Substantia nigra (tissue), 51 donors: ENCODE measurements at places on chromosomes 2 and 18.

- DNase-seq: no peak
Observed at GRCh38 chr18:45684341-45685115, 39.5 kb upstream of the SLC14A1 start.

DNA sequence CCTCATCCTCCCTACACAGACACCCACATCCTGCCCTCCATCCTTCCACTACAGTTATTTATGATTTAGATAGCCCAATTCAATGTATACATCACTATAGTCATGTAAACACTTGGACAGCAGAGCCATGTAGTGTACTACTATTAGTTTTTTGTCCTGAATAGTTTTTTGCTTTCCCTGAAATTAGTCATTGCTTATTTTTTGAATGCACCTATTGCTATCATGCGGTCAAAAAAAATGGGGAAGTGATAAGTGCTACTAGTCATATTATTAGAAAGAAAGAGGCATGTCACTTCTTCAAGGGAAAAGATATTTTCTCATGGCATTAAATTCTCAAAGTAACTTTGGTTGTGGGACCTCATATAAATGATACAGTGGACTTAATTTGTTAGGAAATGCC, 6.8 kb upstream of the GREB1 start:
- no peak for DNase-seq

DNA sequence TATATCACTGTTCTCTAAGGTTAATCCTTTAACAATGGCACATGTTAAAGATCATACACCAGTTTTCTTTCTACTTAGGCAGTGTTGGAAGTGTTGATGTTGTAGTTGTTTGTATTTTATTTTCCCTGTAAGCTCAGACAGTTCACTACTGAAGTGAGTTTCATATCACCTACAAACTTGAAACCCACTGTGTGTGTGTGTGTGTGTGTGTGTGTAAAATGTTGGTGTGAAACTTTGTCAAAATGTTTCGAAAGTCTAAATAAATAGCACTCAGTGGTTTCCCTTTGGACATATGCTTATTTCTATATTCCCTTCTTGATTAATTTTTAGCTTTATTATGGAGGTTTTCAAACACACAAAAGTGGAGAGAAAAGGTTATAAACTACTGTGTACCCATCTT, 79.8 kb upstream of the CAVIN2 start:
- DNase-seq: no peak

- DNase-seq: no peak
Observed at GRCh38 chr2:136362676-136363390, 244.9 kb upstream of the CXCR4 start.

DNA sequence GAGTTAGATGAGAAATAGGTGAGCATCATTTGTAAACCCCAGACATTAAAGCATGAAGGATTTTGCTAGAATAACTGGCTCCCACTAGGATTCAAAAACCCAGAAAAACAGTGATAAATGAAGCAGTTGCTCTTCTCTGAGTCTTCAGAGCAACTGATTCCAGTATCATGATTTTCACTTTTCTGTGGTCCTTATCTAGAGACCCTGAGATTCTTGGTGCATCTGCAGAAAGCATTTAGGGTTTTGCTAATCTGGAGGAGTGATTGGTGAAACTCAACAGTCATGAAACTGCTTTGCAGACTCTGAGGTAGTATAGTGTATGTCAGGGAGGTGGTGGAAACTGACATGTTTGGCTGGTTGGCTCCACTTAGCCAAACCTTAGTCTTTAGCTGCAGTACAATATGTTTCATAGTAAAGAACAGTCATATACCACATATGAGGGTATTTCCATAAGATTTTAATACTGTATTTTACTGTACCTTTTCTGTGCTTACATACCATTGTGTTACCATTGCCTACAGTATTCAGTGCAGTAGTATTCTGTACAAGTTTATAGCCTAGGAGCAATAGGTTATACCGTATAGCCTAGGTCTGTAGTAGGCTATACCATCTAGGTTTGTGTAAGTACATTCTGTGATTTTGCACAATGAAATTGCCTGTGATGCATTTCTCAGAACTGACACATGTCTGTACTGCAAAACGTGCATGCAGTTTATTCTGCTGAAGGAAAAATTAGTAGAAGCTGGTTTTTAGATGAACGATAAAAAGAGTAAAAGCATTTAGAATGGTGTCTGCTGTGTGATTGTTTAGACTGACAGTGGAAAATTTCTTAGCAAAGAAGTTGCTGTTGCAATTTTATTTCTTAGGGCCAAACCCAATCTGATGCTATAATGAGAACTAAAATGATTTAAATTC, 23.8 kb downstream of the EML4 start:
- no peak for DNase-seq

GRCh38 chr2:186746584-186746983, 52.7 kb downstream of the FAM171B start:
- DNase-seq: no peak

- DNase-seq: no peak
Observed at GRCh38 chr2:200086911-200087310, 131.5 kb downstream of the MAIP1 start.

- DNase-seq: no peak
Observed at GRCh38 chr2:227606476-227606875, 7.8 kb downstream of the SCYGR2 start.

DNA sequence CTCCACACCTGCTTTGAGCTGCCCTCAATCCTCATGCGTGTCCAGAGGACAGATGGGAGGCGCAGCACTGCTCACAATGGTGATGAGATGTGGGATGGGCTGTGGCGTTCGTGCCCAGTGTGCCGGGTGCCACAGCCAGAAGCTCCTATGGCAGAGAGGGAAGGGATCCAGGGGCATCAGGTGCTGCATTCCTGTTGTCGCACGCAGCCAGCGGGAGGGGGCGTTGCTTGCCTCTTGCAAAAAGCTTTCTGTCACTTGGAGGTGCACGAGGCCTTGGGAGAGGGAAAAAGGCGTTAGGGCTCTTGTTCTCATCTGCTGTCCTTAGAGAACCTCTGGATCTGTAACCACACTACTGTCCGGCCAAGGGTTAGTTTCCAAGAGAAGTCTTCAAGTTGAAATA, 29.2 kb upstream of the ALLC start:
- no peak for DNase-seq

DNA sequence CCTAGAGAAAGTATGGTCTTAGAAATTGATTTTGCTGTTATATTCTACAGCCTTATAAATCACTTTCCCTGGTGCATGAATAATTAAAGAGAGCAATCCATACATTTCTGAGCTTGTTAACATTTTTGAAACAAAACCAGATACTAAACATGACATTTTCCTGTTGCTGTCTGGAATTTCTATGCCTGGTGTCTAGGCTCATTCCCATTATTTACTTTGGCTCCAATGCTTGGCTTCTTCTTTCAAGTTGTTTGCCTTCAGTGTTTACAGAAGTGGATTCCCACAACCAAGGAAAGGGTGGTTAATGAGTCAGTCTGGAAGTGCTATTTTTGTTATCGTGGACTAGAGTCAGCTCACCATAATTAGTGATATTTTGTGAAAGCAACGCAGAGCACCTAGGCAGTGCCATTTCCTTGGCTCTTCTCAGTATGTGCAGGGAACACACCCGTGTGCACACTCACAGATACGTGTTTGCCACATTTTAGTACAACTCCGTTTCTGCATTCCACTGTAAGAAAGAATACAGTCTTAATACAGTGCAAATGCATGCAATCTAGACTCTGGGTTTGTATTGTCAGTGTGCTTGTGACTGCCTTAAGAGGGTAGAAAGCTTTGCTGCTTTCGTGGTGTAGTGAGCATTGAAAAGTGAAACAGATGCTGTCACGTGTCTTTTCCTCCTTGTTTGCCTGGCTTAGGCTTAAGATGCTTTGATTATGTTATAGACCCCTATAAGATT, 185.0 kb upstream of the RASGRP3 start:
- no peak for DNase-seq
